ENCODE measurements at places on chromosomes 1 and 21.
A peak's percentile ranks its signal among the peaks of the same experiment; 100 is the strongest.

- no peak overlapping the region for H3K27ac ChIP-seq
- no peak overlapping the region for H3K4me3 ChIP-seq
- no peaks in the 10 kb centered on the region for H3K27me3 ChIP-seq
- no peaks in the 10 kb centered on the region for H3K36me3 ChIP-seq
- DNase-seq = no peak
- no peaks in the 10 kb centered on the region for H3K4me1 ChIP-seq
Observed at GRCh38 chr1:77401384-77401783, 119.6 kb downstream of the AK5 start.

- H3K4me3 ChIP-seq = no peak overlapping the region
- no peaks in the 10 kb centered on the region for H3K4me1 ChIP-seq
- H3K27ac ChIP-seq = no peak overlapping the region
- H3K27me3 ChIP-seq = no peaks in the 10 kb centered on the region
- no peaks in the 10 kb centered on the region for H3K36me3 ChIP-seq
- no peak for DNase-seq
Observed at GRCh38 chr1:231801042-231801585, 174.5 kb downstream of the DISC1 start.

DNA sequence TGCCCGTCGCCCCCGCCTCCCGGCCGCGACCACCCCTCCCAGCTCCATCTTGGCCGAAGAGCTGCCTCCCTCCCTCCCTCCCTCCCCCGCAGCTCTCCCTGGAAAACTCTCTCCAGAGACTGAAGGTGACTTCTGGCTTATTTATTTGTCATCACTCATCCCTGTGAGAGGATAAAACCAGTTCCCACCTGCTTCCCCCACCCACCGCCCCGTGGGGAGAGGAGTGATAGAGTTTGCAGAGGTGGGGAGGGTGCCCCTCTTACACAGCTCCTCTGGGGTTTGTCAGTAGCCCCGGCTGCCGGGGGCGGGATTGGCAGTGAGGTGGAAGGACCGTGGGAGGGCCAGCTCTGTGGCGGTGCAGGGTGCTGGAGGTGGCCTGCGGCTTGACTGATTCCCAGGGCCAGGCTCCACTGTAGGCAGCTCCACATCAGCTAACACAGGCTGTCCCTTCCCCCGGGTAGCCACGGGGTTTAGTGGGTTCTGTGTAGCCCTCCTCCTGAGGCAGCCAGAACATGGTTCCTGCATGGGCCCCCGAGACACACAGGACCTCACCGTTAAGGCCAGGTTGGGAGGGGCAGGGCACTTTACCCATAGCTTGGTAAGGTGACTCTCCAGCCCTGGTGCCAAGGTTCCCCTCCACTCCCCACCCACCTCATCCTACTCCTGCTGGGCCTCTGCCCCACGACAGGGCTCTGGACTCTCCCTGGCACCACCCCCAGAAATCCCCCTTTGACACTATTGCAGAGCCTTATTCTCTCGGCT, 62.2 kb downstream of the ELK4 start:
- peak overlapping the region; percentile 47 for H3K27ac ChIP-seq
- no peaks in the 10 kb centered on the region for H3K4me1 ChIP-seq
- H3K36me3 ChIP-seq = no peaks in the 10 kb centered on the region
- DNase-seq = peak; percentile 69
- H3K27me3 ChIP-seq = peaks cover 3% of the 10 kb centered on the region
- peak overlapping the region; percentile 48 for H3K4me3 ChIP-seq

- H3K4me1 ChIP-seq = peaks cover 15% of the 10 kb centered on the region
- H3K27ac ChIP-seq = peak overlapping the region; percentile 98
- DNase-seq = peak; percentile 80
- H3K27me3 ChIP-seq = no peaks in the 10 kb centered on the region
Observed at GRCh38 chr1:151282883-151283725, 1.0 kb downstream of the ZNF687 start.

DNA sequence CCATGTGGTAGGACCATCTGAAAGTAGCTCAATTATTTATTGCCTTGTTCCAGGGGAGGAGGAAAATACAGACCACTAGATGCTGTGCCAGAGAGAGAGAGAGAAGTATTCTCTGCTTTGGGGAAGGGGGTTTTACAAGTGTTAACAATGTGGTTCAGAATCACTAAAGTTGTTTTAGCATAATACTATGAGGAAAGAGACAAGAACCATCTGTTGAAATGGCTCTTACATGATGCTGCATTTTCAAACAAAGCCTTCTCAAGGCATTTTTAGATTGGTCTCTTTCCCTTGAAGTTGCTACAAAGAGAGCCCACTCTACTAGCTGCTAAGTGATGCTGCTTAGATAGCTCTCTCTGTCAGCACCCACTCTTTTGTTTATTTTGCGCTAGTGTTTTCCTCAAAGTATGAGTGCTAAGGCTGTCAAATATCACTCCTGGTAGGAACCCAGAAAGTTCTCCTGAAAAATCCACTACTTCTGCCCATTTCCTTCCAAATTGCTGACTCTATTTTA, 255.1 kb downstream of the NFIA start:
- H3K36me3 ChIP-seq = peaks cover 3% of the 10 kb centered on the region
- peaks cover 6% of the 10 kb centered on the region for H3K4me1 ChIP-seq
- H3K4me3 ChIP-seq = no peak overlapping the region
- H3K27me3 ChIP-seq = no peaks in the 10 kb centered on the region
- peak overlapping the region; percentile 3 for H3K27ac ChIP-seq

- no peaks in the 10 kb centered on the region for H3K4me1 ChIP-seq
- H3K36me3 ChIP-seq = no peaks in the 10 kb centered on the region
- no peaks in the 10 kb centered on the region for H3K27me3 ChIP-seq
- no peak for DNase-seq
Observed at GRCh38 chr1:240693036-240693435, 81.1 kb upstream of the GREM2 start.

All from kidney (tissue), 22 donors.